Stimulated activated CD4-positive, alpha-beta T cell treated with anti-CD3 and anti-CD28 coated beads, Interleukin-2, amount 100 ng/mL, for 48 hours (primary cell): ENCODE measurements at places on chromosomes 2 and 18.

DNA sequence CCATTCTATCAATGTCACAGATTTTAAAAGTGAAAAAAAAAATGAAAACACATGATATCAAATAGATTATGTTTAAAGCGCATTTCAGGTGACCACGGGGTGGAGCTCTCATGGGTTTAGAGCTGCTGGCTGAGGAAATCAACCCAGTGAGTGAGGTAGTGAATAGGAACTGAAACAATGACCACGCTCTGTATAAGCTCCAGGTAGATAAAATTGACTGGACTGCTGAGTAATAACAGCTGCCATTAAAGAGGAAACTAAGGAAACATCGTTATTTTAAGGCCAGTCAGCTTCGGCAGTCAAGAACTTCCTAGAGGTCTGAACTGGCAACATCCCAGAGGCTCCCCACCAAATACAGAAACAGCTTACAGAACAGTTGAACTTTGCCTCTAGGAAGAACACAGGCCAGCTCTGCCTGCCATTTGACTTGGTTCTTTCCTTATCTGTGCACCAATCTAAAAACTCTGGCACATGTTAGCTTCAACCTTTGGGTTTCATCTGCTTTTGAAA, 185.9 kb downstream of the PDE1A start:
- DNase-seq, result peak; percentile 2

DNA sequence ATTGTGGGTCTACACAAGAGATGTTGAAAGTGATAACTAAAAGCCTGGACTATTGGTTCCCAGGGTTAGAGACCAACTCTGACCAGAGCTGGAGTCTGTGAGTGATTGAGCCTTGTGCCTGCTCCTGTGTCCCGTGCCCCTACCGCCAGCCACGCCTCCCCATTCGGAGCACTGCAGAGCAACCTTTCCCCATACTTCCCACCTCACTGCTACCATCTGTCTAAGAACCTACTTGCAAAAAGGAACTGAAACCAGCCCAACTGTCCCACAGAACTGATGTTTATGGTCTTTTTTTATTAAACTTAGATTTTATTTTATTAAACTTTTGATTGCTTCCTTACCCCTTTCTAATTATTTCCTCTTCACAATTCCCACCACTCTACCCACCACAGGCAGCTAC, 300.3 kb upstream of the MGAT5 start:
- no peak for DNase-seq

DNA sequence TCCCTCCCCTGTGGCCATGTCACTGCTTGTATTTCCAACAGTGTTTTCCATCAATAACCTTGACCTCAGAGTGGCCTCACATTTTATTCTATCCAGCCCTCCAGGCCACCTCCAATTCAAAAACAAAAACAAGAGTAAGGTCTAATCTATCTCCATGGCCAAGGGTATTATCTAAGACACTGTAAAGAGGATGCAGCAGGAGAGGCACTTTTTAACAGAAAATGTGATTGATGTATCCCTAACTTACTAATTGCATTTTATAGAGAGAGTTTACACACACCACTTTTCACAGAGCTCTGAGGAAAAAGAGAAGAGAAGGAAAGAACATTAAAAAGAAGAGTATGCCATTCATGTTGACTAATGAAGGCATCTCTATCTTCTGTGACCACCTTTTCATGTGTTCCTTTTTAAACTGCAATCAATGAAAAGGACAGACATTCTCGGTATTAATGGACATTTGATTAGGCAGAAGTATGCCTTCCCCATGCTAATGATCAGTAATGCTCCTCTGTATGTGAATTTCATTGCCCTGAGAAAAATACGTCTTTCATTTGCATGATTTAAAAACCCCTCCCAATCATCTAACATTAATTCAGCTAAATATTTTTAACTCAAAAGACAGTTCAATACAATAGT, 653.3 kb upstream of the POU3F3 start:
- no peak for DNase-seq

GRCh38 chr2:10984418-10985135, 72.8 kb downstream of the KCNF1 start:
- no peak for DNase-seq

DNA sequence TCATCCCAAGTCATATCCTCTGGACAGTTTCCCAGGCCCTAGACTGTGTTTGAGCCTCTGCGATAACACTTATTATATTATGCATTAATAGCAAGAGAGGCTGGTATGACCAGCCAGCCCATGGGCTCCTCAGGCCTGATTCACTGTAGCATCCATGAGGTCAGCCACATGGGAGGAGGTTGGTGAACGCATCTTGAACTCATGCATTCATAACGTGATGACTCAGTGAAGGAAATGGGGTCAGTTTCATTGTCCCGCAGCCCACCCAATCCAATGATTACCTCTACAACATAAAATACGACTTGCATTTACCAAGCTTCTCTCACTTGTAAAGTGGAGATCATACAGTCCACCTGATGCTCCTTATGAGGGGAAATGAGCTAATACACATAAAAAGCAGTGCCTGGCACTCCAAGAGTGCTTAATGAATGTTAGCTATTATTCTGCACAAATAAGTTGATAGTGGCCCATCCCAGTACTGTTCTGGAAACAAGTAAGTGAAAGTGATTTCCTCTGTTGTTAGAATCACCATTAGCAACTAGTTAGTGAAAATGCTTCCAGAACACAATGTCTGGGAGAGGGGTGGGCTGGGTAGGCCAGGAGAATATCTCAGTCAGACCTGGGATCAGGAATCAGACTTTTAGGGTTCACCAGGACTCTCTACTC, 46.1 kb upstream of the CELF4 start:
- DNase-seq, result no peak

- no peak for DNase-seq
Observed at GRCh38 chr2:196729418-196729817, 70.1 kb downstream of the GTF3C3 start.

DNA sequence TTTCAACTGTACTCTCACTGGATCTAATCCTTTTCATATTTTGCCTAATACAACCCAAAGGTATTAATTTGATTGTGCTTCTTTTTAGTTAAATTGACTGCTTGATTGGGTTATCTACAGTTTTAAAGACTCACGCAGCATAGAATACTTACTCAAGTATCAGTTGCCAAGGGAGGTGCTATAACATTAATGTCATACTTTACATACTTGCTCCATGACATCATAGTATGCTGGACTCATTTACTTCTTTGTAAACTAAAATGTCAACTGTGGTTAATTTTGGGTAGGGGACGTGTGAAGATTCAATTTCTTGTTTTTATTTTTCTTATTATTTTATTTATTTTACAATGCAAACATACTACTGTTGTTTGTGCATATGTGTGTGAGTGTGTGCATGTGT, 716.2 kb upstream of the VRK2 start:
- no peak for DNase-seq

DNA sequence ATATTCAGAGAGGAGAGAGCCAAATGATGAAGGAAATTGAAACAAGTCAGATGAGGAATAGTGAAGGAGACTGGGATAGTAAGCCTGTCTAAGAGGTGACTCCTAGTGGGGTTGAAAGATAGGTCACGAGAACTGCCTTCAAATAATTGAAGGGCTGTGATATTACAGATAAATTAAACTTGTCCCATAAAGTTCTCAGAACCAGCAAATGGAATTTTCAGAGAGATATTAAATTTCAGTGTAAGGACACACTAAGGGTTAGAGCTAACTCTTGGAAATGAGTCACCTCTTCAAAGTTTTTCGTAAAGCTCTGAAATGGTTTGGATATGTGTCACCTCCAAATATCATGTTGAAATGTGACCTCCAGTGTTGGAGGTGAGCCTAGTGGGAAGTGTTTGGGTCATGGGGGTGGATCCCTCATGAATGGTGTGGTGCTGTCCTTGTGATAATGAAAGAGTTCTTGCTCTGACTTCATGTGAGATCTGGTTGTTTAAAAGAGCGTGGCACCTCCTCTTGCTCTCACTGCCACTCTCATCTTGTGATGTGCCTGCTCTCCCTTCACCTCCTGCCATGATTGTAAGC, 87.3 kb downstream of the BABAM2 start:
- DNase-seq, result peak; percentile 17

DNA sequence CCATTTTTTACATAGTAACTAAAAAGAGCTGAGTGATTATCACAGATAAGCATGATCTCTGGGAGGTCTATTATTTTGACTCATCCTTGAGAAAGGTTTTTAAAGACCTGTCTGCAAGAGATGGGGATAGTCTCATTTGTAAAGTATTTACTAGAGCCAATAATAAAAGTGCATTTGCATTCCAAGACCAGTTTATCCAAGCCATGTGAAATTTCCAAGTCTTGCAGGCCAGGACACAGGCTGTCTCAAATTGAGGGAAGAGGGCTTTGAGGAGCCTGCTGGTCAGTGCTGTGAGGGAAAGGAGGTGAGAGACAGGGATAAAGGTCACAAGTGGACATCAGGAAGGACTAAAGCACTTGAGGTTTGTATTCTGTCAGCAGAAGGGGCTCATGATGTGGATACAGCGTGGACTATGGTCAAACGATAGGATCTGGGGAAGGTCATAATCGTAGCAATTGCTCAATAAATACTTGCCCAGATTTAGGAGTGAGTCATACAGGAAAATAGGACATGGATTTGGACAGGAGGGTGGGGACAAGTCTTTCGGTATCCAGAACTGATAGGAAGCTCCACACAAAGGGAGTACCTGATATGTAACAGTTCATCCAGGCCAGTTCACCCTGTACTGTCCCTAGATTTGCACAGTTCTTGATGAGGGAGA, 6.6 kb upstream of the CDH2 start:
- DNase-seq, result no peak

GRCh38 chr2:33085646-33086045, 138.9 kb downstream of the LTBP1 start:
- DNase-seq, result no peak

- no peak for DNase-seq
Observed at GRCh38 chr18:23664674-23665073, 2.0 kb upstream of the ANKRD29 start.

- DNase-seq, result no peak
Observed at GRCh38 chr2:11022591-11023273, 111.0 kb downstream of the KCNF1 start.

GRCh38 chr2:82803307-82803706, 1655.8 kb downstream of the SUCLG1 start:
- no peak for DNase-seq

- no peak for DNase-seq
Observed at GRCh38 chr2:45332567-45332966, 278.5 kb downstream of the SRBD1 start.

- DNase-seq, result no peak
Observed at GRCh38 chr2:71832388-71832787, 315.3 kb downstream of the CYP26B1 start.

DNA sequence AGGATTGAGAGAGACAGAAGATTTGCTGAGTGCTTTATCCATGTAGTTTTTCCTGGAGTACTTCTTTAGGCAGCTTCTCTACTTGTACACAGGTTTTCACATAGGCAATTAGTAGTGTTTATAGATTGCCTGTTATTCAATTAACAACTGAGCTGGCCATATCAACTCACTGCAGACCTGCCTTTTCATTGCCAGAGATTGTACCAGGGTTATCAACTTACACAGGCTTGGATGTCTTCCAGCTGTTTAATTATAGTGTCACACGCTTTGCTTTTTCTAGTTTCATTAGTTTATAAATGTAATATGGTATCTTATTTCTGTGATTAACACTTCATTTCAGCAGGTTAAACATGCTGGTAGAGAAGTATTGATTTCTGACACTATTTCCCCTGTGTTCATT, 125.9 kb downstream of the GPD2 start:
- no peak for DNase-seq

DNA sequence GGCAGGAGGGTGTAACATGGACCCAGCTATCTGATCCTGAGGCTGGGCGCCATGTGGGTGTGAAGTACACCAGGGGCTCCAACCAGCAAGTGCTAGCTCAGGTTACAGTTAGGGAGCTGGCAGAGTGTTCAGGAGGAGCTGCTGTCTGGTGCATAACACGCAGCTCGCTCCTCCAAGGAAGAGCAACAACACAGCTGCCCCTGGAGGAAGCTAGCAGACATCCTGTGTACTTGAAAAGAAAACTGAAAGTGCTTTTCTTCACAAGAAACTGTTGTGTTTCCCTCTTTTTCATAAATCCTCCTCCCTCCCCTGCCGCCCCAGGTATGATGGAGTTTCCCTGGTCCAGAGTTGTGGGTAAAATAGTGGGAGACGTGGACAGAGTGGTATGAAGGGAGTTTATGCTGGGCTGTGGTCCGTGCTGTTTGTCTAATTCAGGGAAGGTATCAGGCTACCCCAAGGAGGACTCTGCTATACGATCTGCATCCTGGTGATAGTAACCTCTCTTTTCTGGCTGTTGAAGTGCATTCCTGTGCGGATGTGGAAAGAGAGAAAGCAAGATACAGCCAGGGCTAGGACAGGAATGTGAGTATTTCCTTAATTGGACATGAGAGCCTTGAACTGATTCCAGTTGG, 6.1 kb upstream of the LBH start:
- DNase-seq, result no peak

- no peak for DNase-seq
Observed at GRCh38 chr2:177905640-177906039, 166.9 kb downstream of the PDE11A start.

GRCh38 chr2:54704688-54705605, 18.5 kb upstream of the EML6 start:
- DNase-seq, result no peak

- no peak for DNase-seq
Observed at GRCh38 chr2:203446071-203446481, 89.0 kb downstream of the RAPH1 start.

- no peak for DNase-seq
Observed at GRCh38 chr18:76874642-76875389, 52.5 kb downstream of the ZNF236 start.

DNA sequence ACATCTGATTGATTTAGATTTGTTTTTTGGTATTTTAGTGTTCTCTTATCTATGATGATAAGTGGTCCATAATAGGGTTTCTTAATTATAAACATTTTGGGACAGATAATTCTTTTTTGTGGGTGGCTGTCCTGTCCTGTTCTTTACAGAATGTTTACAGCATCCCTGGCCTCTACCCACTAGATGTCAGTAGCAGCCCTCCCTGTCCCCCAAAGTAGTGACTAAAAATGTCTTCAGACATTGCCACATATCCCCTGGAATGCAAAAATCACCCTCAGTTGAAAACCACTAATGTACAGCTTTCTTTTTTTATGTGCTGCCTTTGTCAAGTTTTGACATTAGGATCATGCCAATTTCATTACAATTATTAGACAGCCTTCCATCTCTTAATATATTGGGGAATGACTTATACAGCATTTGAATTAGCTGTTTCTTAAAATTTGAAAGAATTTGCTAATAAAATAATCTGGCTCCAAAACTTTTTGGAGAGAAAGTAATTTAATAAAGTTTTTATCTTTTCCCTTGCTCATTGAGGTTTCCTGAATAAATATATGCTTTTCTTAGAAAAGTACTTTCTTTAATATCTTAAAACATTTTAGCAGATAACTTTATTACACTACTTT, 19.5 kb downstream of the WIPF1 start:
- DNase-seq, result no peak

DNA sequence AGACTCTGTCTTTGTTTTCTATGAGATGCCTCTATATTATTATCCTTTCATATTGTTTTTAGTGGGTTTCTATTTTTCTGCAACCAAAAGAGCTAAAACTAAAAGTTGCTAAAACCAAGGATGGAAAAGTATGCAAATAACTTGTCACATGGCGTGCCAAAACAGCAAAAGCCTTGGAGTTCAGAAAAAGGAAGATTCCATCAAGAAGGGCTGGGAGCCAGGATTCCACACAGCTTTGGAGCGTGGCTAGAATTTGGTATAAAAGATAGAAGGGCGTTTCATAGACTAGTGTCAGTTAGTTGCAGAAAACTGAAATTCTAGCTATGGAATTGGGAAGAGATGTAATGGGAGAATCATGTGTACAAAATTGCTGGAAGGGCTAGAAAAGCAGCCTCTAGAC, 4.1 kb downstream of the SCYGR1 start:
- no peak for DNase-seq
